ENCODE measurements at places on chromosomes 12 and 14.

DNA sequence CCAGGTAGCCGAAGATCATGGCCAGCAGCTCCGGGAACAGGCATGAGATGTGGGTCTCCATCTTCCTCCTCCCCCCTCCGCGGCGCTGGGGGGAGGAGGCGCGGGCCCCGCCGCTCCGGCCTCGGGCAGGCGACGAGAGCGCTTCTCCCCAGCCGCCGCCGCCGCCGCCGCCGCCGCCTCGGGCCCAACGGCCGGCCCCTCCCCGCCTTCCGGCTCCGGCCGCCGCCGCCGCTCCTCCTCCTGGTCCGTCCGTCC, 448 bp downstream of the FBXL14 start:
- no peak for DNase-seq

DNA sequence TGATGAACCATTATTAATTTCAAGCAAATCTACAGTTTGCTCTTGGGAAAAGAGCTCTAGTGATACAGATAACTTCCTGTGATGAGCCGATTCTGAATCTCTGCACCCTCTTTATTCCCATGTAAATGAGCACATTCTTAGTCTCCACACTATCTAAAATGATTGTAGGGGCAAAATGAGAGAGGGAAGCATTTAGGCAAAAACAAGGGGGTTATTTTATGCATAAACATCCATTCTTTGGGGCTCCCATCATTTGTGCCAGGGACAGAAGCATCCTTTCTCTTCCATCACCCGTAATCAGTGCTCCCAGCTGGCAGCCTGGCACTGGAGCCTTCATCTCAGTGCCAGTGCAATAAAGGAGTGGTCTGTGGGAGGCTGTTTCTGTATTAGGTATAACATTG, 1.7 kb upstream of the GPD1 start:
- DNase-seq, result no peak

- DNase-seq, result no peak
Measured at GRCh38 chr12:67275380-67275913, 6.3 kb downstream of the CAND1 start.

GRCh38 chr12:116332705-116333380, 55.4 kb upstream of the MED13L start:
- DNase-seq, result no peak

- no peak for DNase-seq
Measured at GRCh38 chr12:110424237-110424636, 20.7 kb upstream of the ANAPC7 start.

DNA sequence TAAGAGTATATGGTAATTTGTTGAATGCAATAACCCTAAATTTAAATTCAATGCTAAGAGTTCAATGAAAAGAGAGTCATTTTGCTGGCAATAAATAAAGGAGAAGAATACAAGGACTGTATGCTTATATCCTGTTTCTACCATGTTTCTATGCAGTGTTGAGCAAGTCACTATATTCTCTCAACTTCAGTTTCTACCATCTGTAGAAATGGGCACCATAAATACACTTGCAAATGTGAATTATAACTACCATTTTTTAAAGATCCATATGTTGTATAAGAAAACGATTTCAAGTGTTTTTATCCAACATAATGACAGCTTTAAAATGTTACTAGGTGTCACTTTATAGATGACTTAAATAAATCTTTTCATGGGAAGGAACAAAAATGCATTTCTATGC, 170.3 kb downstream of the CEP128 start:
- no peak for DNase-seq

DNA sequence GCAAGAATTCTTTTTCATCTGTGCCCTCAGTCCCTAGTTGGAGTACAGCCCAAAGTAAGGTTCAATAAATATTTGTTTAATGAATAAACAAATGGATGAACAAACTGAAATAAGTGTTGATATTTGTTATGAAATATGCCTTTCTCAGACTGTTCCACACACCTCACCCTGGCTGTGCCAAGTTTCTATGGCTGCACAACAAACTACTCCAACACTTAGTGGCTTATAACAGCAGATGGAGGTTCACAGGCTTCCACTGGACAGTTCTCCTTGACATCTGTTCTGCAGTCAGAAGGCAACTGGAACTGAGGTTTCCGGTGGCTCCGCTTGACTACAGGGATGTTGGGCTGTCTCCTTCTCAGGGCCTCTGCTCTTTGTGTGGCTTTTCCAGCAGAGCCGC, 197.1 kb downstream of the RGS6 start:
- no peak for DNase-seq

DNA sequence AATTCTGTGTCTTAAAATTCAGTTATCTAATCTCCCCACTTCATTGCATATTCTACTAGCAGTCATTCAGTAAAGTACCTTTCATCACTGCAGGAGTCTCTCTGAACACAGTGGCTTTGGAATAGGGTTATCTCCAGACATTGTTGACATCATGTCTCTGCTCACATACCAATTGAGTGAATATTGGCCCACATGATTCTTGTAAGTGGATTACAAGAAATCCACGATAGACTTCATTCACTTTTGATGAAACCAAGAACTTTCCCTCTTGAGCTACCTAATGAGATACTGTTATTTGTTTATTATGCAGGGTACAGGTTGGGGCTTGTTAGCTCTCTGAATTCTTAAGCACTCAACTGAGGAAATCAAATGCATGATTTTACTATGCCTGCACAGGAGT, 284.9 kb downstream of the RAD51B start:
- DNase-seq, result no peak

DNA sequence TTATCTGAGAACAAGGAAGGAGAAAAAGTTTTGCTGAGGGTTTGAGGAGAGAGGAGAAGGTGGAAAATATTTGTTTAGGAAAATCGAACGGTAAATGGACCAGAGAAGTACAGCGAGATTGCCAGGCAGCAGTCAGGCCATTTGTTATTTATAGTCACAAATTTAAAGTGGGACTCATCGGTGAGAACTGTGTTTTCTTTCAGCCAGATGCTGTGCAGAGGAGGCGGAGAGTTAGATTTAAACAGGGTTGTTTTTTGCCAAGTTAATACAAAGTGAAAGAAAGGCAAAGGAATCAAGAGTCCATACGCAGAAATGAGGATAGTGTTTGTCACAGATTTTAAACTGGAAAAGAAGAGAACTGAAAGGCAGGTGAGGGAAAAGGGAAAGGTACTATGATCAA, 200.6 kb upstream of the CNOT2 start:
- DNase-seq, result no peak

DNA sequence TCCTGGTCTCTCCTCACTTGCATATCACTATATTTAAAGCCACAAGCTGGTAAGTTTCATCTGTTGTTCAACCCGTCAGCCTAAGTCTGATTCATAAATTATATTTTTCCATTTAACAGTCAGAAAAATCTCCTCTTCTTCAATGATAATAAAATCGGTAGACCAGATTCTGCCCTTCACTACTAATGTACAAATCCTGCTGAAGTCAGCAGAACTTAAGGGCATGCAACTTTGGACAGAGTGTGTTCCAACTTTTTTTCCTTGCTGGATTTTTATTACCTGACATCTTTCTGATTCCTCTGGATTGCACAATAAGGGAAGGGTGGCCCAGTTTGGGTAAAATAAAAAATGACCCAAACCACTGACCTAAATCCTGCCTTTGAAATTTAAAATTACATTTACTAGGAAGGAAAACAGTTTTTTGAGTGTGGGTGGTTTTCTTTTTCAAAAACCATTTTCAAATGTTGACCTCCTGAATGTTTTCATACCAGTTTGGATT, 125.4 kb upstream of the DIO2 start:
- no peak for DNase-seq

GRCh38 chr14:34103176-34103575, 152.3 kb upstream of the EGLN3 start:
- DNase-seq, result no peak

DNA sequence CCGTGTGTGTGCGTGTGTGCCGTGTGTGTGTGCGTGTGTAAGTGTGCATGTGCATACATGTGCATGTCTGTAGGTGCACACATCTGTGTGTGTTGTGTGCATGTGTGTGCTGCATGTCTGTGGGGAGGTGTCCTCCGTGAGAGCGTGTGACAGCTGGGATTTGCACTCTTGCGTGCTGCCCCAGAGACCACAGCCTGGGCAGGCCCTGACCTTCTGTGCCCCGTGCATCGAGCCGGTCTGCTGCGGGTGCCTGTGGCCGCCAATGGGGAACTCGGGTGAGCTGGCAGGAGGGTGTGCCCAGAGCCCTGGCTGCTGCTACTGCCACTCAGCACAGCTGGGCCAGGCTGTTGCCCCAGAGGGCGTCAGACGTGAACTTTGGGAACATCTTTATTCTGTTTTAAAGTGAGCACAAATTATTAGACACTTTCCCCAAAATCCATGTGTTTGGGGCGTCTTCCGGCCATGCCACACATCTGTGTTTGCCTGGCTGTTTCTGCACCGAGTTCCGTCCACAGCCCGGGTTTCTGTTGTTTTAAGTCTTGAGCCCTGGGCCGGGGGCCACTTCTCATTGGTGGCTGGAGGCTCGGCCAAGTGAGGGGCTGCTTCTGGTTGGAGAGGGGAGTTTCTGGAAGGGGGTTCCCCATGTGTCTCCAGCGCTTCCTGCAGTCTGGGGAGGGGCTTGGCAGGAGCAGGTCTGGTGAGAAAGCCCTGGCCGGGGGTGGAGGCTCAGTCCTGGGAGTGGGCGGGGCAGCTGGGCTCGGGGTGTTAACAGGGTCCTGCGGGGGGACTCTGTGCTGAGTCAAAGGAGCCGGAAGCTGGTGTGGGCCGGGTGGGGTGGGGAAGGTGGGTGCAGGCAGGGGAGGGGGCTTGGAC, 7.6 kb downstream of the CEP170B start:
- DNase-seq, result no peak

- DNase-seq, result no peak
Measured at GRCh38 chr12:75661908-75662307, 150.5 kb upstream of the KRR1 start.

- DNase-seq, result no peak
Measured at GRCh38 chr12:67578976-67579661, 69.4 kb upstream of the DYRK2 start.

DNA sequence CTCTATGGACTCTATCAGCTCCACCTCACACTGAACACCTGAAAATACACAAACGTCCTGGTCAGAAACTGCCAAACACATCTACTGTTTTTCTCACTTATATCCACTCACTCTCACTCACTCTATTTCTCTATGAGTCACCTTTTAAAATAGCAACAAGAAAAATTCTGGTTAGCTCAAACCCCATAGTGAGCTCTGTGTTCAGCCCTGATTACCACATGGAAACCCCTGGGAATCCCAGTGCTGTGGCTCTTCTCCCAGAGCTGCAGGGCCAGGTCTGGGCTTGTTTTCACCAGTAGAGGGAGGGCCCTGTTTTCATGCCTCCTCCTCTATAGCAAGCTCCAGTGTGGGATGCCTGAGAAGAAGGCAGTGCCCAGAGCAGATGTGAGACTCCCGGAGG, 1126.1 kb downstream of the TMEM121 start:
- no peak for DNase-seq

DNA sequence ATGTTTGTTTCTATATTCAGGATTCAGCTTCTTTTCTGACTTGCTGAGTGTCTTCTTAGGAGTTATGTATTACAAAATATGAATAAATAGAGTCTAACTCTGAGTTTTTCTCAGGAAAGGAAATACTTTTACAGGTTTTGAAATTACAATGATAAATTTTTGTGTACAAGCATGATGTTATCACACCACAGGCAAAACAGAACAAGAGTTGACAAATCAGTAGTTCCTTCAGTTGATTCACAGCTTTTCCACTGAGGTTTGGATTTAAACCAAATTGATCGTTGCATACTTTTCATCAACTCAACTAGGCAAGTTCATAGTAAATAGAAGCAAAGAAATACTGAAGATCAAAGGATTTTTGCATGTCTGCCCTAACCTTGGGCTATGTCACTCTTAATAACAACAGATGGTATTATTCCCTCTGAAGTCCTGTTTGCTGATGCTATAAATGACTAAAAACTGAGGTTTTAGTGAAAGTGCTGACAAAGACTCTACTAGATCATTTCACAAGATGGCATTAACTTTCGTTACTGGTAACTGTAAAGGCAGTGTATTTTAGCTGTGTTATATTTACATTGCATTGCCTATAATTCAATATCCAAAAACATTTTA, 520.2 kb downstream of the FLRT2 start:
- DNase-seq, result no peak

- DNase-seq, result no peak
Measured at GRCh38 chr14:97120204-97120603, 323.0 kb downstream of the VRK1 start.

DNA sequence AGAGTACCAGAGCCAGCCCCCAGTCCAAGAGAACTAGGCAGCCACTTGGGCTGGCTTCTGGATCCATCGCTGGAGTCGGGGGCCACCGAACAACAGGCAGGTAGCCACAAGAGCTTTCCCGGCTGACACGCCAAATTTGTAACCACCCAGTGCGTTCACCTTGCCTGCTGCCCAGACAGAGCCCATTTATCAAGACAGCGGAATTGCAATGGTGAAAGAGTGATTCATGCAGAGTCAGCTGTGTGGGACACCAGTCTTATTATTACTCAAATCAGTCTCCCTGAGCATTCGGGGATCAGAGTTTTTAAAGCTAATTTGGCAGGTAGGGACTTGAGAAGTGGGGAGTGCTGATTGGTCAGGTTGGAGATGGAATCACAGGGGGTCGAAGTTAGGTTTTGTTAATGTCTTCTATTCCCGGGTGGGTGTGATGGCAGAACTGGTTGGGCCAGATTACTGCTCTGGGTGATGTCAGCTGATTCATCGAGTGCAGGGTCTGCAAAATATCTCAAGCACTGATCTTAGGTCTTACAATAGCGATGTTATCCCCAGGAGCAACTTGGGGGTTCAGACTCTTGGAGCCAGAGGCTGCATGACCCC, 64.3 kb downstream of the PDE6H start:
- DNase-seq, result no peak

- DNase-seq, result no peak
Measured at GRCh38 chr12:25583545-25583944, 30.5 kb upstream of the LMNTD1 start.

- DNase-seq, result no peak
Measured at GRCh38 chr12:64877363-64878004, 53.0 kb downstream of the TBC1D30 start.

GRCh38 chr14:104799244-104800014, 1.5 kb upstream of the ZBTB42 start:
- DNase-seq, result no peak

GRCh38 chr12:12718853-12719252, 1.7 kb downstream of the CDKN1B start:
- no peak for DNase-seq

- no peak for DNase-seq
Measured at GRCh38 chr12:96075560-96075959, 40.2 kb upstream of the LTA4H start.

DNA sequence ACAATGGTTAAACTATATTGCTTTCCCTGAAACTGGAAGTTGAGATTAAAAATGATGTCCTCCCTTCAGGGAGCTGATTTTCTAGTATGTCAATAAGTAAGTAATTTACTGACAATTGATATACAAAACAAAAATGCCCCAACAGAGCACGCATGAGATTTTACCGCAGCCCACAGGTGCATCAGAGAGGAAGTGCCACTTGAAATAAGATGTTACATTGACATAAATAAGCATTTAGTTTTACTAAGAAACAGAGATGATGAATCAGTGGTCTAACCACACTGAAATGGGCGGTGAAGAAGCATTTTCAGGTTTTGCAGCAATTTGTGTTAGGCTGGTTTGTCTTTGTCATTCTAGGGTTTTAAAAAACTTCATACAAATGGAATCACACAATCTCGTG, 8.8 kb upstream of the CLECL1 start:
- no peak for DNase-seq

Measured in cortex of kidney (tissue), 1 donor.